ENCODE measurements at places on chromosomes 6 and 20.

- no peak overlapping the region for H3K4me3 ChIP-seq
- H3K36me3 ChIP-seq = no peaks in the 10 kb centered on the region
- no peak overlapping the region for H3K27ac ChIP-seq
- DNase-seq = no peak
- no peaks in the 10 kb centered on the region for H3K27me3 ChIP-seq
- H3K4me1 ChIP-seq = no peaks in the 10 kb centered on the region
Observed at GRCh38 chr20:14672066-14672465, 334.7 kb upstream of the FLRT3 start.

DNA sequence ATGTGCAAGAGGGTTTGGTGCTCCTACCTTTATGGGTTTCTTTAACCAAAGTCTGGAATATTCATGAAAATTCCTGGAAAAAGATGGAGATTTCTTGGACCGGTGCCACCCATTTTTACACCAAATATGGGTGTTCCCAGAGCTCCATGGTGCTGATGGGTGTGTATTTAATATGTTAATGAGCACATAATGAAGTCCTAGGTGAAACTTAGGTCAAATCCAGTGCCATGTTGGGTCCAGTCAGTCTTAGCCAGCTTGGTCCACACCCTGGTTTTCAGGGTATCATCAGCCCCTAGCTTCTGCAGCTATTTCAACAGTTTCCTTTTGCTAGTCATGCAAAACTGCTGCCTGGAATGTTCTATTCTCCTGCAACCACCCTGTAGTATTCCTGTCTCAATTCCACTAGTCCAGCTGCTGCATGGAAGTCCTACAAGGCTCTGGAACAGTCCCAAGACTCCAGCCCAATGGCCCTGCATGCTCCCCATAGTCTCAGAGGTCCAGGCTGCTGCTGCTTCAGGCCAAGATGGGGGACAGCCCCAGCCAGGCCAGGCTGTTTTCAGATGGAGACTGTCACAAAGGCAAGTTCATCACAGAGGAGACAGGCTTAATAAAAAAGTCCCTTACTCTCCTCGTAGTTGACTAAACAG, 31.8 kb downstream of the CST9L start:
- H3K4me3 ChIP-seq = no peak overlapping the region
- H3K4me1 ChIP-seq = no peaks in the 10 kb centered on the region
- no peak overlapping the region for H3K27ac ChIP-seq
- no peaks in the 10 kb centered on the region for H3K36me3 ChIP-seq
- H3K27me3 ChIP-seq = no peaks in the 10 kb centered on the region
- no peak for DNase-seq

DNA sequence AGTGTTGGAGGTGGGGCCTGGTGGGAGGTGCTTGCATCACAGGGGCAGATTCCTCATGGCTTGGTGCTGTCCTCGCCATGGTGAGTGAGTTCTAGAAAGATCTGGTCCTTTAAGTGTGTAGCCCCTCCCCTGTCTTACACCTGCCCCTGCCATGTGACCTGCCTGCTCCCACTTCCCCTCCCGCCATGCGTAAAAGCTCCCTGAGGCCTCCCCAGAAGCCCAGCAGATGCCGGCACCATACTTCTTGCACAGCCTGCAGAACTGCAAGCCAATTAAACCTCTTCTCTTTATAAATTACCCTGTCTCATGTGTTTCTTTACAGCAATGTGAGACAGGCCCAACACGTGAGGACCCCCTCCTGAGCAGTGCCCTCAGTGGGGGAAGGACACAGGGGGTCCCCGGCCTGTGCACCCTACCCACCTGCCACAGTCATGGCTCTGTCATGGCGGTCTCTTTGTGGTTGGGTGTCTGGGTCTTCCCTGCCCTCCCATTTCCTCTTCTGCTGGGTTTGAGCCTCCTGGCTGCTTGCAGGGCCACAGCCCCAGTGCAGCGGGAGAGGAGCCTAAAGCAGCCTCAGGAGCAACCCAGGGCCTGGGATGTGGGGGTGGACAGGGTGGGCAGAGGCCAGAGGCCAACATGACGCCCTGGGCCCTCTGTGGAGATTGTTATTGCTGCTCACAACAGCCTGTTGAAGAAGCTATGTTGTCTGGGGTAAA, 87.2 kb upstream of the QKI start:
- no peak overlapping the region for H3K4me3 ChIP-seq
- peaks cover 24% of the 10 kb centered on the region for H3K4me1 ChIP-seq
- H3K27ac ChIP-seq = no peak overlapping the region

DNA sequence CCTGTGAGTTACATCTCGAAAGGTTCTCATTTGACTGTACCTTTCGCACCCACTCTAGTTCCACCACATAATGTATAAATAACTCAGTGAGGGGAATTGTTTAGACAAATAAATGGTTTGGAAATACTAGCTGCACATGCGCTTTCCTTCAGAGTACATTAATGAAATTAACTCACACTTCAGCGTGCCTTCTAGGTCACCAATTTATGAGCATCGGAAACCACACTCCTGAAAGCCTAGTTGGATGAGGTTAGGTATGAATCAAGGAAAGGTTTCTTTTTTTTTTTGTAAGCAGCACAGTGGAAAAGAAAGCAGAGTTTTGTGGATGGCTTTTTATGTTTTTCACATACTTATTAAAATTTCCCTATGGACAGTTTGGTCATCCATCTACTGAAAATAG, 247.8 kb upstream of the TCF21 start:
- H3K27ac ChIP-seq = no peak overlapping the region
- H3K4me1 ChIP-seq = peaks cover 33% of the 10 kb centered on the region
- H3K4me3 ChIP-seq = no peak overlapping the region
- DNase-seq = no peak
- H3K36me3 ChIP-seq = no peaks in the 10 kb centered on the region
- H3K27me3 ChIP-seq = no peaks in the 10 kb centered on the region

All from SJSA1 (cell line).